ENCODE measurements at places on chromosomes 4 and X.
A peak's percentile ranks its signal among the peaks of the same experiment; 100 is the strongest.

DNA sequence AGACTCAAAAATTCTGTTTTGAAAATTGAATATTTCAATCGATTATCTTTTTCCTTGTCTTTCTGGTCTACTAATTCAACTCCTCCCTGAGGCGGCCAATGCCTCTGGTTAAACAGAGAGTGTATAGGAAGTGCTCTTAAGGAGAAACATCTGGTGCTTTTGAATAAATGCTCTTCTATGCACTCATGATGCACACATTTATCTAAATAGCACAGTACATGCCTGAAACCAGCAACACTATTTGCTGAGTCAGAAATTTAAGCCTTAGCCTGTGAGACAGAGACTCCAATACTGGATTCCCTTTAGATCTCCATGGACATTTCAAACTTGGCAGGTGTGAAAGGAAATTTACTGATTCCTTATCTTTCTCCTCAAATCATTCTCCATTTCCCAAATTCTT, 118.6 kb downstream of the SLIT2 start:
- DNase-seq, result no peak

DNA sequence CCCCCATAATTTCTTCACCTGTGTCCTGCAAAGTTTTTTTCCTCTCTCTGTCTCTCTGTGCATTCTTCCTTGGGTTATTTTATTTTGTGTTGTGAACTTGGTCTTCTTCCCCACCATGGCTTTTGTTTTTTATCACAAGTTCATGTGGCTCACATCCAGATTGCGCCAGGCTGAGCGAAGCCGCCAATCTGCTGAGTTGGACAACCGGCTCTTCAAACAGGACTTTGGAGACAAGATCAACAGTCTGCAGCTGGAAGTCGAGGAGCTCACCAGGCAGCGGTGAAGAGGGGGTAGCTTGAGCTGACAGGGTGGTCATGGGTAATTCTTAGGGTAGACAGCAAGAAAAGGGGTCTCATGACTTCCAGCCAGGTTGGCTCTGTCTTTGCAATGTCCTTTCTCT, 46.1 kb downstream of the GRSF1 start:
- DNase-seq, result no peak

DNA sequence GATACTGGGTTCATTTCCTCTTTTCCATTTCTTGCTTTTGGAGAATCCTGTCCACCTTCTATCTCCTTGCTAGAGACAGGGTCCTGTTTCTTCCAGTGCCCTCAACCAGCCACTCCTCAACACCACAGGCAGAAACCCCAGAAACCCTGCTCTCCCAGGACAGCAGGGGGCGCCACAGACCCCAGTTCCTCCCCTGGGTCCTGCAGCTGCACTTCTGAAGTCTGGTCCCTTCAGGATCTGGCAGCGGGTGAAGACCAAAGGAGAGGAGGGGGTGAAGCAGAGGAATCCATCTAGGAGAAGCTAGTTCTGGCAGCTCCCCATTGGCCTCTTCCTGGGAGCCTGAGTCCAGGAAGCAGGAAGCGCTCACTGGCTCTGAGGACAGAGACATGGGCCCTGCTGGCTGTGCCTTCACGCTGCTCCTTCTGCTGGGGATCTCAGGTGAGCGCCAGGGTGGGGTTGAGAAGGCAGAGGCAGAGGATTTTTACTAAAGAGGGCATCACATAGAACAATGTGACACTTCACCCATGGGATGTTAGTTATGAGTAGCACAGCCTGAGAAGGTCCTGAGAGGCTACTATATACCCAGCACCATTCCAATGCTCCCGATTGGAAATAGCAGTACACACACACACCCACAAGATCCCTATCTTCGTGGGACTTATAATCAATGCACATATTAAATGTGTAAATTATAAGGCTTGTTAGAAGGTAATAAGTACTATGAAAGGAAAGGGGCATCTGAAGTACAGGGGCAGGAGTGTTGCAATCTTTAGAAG, at the start of gene PRSS48:
Gene PRSS48, plus strand, starts transcription at position 375 of the 776 bp plus-strand sequence. Its CDS starts 12 bp downstream, at position 387.
- DNase-seq, result peak; percentile 58

DNA sequence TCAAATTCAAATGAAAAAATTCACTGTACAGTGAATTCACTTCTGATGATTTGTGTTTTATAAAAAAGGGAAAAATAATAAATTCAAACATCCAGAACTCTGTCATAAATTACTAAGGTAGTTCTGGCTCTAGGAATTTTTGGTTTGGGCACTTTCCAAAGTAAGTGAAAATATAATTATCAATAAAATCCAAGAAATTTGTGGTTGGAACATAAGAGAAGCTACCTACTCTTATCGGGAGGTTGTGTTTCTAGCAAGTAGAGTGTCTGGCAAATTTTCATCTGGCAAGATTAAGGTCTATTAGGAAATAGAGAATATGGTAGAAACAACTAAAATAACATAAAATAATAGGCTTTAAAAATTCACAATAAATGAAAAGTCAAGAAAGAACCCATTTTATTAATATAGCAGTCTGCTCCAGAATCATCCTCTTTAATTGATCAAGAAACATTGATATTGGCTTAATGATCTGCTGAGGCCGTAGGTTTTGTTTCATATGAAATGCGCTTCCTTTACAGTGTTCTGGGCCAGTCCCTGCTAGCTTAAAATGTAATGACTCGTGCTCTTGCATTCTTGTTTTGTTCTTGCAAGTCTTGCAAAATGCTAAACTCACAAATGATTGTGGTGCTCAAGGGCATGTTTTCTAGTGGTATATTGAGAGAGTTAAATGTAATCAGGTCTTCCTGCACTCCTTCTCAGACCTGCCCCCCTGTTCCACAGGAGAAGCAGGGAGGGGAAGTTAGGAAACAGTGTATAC, 331.4 kb downstream of the RAPGEF2 start:
- no peak for DNase-seq

- DNase-seq, result no peak
These were observed 138.9 kb upstream of the MID1 start for GRCh38 chrX:10759141-10759799.

DNA sequence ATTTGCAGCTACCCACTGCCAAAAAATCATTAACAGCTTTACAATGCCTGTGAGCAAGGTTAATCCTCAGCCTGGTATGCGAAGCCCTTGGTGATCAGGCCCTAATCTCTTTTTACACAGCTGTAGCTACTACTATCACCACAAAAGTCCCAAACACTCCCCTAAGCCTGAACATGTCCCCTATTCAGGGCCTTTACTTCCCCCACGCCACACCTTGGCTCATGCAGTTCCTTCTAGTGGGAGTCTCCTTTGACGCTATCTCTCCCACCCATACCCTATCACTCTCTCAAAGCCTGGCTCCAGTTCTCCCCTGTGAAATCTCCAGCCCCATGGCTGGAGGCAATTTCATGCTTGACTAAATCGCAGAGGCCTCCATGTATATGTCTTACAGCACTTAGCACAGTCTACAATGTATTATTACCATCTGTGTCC, 90.6 kb upstream of the CBR4 start:
- DNase-seq, result no peak

DNA sequence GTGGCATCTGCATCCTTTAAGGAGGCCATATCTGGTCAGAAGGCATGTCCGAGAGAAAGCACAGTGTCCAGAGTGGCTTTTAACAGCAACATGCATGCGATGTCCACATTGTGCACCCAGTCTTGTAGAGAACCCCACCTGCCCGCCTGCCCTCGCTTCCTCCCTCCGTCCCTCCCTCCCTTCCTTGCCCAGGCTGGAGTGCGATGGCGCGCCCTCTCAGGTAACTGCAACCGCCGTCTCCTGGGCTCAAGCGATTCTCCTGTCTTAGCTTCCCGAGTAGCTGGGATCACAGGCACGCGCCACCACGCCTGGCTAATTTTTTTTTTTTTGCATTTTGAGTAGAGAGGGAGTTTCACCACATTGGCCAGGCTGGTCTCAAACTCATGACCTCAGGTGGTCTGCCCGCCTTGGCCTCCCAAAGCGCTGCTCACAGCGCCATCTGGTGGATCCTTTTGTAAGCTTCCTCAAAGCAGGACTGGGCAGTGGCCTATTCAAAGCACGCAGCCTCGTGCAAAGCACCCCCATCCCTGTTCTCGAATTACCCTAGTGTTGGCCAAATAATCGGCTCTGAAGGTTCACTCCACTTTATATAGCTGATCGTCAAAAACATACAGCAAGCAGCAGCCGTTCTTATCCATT, 15.0 kb downstream of the BRCC3 start:
- peak; percentile 16 for DNase-seq

GRCh38 chr4:26060286-26060685, 146.3 kb downstream of the SMIM20 start:
- DNase-seq, result no peak

DNA sequence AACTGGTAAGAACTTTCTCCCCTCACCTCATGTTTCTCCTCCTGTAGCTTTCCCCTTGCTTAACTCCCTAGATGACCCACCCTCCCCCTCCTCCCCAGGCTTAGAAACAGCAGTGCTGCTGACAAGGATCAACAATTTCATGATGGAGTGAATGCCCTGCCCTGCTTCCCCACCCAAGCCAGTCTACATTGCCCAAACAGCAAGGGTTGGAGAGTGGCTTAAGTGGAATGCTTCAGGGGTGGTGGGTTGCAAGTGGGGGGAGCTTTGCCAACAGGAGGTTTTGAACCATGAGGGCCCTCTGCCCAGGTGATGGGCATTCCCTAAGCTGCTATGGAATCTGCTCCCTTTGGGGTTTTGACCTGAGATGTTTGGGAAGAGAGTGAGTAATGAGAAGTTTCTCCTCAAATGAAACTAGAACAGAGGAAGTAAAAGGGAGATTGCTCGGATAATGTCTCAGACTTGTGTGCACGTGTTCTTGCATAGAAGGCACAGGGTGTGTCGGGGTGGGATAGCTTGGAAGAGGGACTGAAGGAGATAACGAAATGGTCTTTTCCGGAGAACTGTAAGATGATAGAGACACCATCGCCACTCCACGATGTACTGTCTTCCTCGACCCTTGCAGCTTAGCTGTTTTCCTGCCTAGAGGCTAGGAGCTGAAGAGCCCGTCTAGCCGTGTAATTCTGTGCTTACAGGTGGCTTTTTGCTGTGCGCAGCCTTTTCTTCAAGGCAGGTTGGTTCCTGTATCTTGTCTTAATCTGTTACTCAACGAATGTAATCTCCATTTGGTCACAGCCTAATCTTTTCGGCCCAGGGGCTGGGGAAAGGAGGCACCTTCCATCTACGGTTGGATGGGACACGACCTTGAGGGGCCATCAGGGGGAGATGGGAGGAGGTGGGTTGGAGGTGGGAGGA, 10.1 kb downstream of the GDPD2 start:
- DNase-seq, result peak; percentile 45

DNA sequence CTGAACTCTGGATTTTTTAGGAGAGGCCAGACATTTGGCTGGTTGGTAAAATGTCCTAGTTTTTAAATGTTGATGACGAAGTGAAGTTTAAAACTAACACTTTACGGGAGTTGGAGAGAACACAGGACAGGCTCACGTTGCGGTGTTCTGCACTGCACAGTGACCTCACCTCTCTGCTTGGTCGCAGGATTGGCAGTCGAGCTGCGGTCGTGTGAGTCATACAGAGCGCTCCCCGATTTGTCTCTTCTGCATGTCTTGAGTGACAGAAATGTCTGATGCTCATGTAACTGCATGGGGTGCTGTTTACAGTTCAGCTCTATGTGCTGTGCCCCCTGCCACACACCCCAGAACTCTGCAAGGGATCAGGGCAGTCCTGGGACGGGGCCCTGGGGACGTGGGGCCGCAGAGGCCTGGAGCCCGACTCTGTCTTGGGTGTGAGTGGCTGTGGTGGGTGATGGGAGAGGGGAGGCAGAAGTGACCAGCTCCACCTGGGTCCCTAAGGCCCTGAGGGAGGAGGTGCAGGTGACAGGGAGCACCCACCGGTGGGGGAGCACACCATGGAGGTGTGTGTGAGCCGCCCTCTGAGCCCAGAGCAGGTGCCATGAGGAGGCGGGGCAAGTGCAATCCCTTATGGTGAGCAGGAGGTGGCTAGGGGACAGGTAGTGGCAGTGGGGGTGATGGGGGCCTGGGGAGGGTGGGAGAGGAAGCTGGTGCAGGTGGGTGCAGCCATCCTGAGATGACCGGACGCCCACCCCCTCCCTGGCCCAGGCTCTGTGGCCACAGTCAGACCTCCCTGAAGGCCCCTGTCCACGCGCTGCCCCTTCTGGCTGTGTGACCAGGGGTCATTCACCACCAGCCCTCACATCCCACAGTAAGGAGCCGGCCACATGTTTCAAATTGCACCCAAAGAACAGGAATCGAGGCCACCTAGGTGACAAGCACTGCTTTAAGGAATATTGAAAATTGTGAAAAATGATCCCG, 77.9 kb upstream of the ADRA2C start:
- no peak for DNase-seq

- no peak for DNase-seq
These were observed 572.5 kb downstream of the MAGEB5 start for GRCh38 chrX:26788402-26788998.

DNA sequence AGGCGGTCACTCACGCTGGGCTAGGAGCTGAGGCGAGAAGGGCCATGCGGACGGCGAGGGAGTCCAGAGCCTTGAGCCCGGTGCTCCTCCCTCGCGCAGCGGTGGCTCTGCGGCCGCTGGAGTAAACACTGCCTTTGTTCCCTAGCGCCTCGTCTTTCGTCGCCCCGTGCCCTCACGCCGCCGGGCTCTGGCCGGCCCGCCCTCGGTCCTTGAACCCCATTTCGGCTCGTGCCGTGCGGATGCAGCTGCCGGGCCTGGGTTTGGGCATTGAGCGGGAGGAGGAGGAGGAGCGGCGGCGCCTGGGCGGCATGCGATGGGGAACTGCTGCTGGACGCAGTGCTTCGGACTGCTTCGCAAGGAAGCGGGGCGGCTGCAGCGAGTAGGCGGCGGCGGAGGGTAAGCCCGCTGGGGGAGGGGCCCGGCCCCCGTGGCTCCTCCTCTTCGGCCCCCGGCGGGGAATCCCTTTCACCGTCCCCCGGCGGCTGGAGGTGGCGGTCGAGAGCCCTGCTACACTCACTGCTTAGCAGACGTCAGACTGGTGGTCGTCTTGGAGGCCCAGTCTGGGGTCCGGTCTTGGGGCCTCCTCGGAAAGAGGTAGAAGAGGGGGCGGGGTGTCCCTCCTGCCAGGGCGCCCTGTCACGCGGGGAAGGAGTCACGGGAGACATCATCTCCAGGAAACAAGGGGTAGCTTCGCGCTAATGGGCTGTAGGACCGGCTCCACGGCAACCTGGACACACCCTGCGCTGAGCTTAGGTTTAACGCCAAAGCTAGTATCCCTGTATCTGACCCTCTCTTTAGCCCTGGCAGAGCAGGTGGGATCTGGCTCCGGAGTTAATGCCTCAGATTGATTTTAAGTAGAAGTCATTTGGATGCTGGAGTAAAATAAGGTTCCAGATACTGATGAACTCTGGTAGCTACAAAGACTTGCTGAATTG, at the start of gene AP1AR:
Gene AP1AR, plus strand, starts transcription at position 9 of the 935 bp plus-strand sequence. Its CDS starts 305 bp downstream, at position 314.
- DNase-seq, result peak; percentile 85

DNA sequence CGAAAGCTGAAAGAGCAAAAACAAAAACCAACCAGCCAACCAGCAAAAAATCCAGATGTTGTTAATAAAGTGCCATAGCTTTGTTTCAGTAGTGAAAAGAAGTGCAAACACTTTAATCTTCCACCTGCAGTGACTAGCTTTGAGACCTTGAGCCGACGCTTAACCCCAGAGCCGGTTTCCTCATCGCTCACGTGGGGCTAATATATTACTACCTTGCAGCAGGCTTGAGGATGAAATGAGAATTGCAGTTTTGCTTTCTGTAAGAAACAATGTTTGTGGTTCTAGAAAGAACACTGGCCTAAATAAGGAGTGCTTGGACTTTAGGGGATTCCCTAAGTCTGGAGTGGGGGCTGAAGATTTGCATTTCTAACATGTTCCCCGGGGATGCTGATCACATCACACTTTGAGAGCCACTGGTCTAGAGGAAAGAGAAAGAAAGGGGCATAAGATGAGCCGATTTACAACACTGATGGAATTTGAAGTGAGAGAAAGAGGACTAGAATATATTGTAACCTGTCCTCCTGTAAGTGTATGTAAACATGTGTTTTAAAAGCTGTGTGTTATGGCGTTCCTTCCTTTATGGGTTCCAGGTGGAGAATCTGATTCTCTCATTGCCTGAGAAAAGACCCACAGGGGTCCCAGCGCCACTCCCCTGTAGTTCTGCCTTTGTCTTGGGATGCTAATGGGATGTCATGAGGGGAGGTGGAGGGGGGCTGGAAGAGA, 1.4 kb downstream of the FGF2 start:
- peak; percentile 98 for DNase-seq

All from MM.1S (cell line).